ENCODE measurements at places on chromosomes 4 and X.

GRCh38 chr4:337932-338758 lies 531 bp downstream of the ZNF141 start:
- DNase-seq: no peak

DNA sequence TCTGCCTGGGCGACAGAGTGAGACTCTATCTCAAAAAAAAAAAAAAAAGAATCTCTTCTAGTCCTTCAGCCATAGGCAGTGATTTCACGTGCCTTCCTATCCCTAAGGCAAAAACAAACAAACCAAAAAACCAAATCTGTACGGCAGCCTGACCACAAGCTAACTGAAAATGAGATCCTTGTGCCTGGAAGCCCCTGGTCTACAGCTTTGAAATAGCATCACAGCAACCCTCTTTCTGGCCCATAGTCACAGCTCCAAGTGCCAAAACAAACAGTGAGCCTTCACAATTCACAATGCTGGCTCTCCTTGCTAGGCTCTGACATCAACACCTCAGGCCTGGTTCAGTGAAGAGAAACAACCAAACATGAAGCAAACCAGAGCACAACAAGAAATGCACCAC lies 46.1 kb downstream of the TMEM150C start:
- no peak for DNase-seq

DNA sequence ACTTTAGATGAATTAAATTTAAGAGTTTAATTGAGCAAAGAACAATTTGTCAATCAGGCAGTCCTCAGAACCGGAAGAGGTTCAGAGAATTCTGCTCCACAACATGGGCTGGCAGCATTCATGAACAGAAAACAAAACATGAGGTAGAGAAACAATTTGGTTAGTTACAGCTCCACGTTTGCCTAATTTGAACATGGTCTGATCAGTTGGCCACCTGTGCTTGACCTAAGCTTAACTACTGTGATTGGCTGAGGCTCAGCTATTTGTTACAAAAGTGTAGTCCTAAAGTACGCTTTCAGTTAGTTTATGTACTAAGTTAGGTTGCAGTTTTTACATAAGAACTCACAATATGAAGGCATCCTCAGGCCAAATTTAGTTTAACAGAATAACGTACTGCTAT lies 258.6 kb downstream of the ADAM29 start:
- no peak for DNase-seq

DNA sequence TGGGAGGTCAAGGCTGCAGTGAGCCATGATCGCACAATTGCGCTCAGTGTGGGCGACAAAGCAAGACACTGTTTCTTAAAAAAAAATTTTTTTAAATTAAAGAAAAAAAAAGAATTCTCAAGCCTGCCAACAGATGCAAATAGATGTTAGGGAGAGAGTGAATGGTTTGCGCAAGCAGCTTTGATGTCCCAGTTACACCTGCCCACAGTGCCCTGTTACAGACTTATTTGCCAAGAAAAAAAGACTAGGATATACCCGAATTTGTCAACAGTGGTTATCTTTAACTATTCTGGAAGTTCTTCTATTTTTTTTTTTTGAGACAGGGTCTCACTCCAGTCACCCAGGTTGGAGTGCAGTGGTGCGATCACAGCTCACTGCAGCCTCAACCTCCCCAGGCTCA lies 44.3 kb upstream of the UGDH start:
- no peak for DNase-seq

- no peak for DNase-seq
These were observed 5.0 kb upstream of the RP2 start for GRCh38 chrX:46831765-46832327.

DNA sequence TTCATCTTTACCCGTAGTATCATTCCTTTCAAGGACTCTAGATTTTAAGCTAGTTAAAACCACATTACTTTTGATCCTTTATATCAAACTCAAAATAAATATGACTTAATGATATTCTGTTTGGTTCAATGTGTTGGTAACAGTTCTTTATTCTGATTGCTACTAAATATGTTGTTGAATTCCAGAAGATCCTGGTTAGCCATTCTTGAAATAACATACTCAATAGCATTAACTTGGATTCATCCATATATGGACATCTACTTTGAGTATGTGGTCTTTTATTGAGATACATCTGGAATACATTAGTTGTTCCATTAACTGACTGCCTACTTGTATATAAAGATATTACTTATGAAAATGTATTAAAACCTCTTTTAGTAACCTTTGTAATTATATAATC lies 27.5 kb upstream of the PCDH18 start:
- DNase-seq: no peak

DNA sequence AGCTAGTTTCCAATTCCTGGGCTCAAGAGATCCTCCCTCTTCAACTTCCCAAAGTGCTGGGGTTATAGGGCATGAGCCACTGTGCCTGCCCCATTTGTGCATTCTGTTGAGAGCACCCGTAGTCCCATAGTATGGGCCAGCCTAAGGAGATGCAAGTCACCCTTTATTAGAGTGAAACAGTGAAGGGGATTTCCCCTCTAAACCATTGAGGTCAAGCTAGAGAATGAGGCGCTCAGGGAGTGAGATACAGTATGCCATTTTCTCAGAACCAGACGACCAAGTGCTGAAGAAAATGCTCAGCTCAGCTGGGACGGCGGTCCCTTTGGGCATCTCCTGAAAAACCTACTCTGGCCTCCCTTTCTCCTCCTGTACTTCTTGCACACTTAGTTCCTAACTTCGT lies 18.7 kb downstream of the RNF4 start:
- DNase-seq: no peak

DNA sequence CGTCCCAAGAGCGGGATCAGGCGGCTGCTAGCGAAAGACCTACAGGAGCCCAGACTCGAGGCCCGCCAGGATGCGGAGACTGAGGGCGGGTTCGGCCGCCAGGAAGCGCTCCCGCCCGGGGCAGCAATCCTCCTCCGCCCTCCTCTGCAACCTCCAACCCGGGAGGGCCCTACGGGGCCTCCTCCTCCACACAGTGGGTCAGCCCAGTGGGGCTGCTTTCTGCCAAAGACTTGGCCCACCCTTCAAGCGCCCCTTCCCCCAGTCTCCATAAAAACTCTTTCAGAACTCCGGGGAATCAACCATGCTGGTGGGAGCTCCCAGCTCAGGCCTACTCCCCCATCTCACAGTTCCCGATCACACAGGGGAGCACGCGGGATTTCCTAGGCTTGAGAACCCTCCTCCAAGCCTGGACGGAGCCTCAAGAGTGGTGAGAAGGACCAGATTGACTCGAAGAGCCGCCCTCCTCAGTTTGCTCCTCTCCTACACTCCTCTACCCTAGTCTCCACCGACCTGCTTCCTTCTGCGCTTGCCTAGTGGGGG lies 77.5 kb downstream of the RLIM start:
- DNase-seq: no peak

DNA sequence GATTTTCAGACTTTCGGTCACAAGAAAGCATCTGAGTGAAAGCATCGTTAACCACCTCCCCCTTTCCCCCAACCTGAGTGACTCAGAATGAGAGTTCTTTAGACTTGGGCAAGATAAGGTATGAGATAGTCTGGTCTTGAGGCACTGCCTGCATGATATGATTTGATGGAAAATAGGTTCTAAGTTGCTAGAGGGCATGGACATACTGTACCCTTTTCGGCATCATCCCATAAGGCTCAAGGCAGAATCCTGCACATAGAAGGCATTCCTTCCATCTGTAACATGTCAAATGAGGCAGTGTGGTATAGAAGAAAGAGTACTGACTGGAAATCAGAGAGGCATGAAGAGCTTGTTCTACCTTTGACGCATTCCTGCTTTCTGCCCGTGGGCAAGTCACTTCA lies 16.8 kb upstream of the AMOT start:
- no peak for DNase-seq

DNA sequence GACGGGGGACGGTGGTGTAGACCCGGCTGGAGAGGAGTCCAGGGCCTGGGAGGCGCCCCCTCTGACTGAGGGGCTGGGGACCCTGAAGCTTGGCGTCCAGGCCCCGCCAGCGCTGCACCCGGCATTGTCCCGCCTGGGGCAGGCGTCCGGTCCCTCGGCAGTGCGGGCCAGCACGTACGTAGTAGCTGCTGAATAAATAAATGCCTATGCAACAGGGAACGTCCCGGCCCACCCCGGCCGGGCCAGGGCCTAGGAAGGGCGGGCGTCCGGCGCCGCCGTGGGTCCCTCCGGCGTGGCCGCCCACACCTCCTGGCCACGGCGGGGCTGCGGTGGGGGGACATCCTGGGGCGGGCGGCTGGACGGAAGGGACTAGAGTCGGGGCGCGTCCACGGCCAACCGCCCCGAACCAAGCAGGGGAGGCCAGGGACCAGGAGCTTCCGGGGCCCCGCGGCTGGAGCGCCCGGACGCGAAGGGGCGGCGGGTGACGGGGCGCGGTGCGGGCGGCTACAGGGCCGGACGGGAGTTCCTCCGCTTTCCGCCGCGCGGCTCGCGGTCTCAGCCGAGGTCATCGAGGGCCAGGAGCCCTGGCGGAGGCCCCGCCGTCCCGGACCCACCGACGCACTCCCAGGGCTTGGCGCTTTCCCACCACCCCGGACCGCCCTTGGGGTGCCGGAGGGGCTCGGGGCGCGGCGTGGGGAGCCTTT lies 886 bp upstream of the WWC2 start:
- DNase-seq: peak; percentile 36

GRCh38 chrX:9196961-9197640 lies 163.2 kb upstream of the FAM9B start:
- no peak for DNase-seq

GRCh38 chrX:42746606-42747005 lies 31.4 kb downstream of the PPP1R2C start:
- DNase-seq: no peak

DNA sequence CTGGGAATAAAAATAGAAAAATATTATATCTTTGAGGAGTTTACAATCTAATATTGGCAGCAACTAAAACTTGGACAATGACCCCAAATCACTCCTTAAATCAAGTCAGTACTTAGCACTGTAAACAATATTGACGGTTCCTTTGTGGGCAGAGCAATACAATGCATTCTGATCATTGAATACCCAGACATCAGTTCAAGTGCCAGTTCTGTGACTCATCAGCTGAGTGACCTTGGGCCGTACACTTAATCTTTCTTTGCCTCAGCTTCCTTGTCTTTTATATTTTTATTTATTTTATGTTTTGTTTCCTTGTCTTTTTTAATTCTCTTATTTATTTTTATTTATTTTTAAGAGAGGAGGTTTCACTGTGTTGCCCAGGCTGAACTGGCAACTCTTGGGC lies 112.2 kb upstream of the ANXA3 start:
- DNase-seq: no peak

DNA sequence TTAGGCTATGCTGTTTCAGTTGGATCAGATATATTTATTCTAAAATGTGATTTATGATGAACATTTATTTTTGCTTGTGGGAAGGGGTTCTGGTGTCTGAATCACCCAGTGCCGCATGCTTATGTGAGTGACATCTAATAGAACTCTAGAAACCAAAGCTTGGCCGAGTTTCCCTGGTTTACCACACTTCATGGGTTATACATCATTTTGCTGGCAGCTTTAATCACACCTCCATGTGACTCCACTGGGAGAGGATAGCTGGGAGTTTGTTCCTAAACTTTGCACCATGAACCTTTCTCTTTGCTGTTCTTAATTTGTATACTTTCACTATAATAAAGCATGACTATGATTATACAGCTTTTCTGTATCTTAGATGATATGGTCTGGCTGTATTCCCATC lies 382.9 kb downstream of the INPP4B start:
- no peak for DNase-seq

DNA sequence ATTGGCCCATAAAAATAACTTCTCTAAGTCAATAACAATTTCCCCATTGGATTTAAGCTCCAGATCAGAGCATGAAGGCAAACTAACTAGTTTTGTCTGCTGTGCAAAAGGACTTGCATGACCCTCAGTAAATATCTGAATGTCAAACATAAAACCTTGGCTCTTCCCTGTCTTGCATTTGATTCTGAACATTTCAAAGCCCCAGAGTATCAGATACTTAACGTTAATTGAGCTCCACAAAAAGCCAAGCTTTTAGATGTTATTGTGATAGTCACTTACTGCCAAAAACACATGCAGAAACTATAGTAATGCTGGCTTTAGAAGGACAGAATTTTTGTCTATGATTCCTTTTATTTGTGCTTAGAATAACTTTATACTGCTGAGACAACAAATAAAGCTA lies 664.2 kb downstream of the ADGRL3 start:
- no peak for DNase-seq

DNA sequence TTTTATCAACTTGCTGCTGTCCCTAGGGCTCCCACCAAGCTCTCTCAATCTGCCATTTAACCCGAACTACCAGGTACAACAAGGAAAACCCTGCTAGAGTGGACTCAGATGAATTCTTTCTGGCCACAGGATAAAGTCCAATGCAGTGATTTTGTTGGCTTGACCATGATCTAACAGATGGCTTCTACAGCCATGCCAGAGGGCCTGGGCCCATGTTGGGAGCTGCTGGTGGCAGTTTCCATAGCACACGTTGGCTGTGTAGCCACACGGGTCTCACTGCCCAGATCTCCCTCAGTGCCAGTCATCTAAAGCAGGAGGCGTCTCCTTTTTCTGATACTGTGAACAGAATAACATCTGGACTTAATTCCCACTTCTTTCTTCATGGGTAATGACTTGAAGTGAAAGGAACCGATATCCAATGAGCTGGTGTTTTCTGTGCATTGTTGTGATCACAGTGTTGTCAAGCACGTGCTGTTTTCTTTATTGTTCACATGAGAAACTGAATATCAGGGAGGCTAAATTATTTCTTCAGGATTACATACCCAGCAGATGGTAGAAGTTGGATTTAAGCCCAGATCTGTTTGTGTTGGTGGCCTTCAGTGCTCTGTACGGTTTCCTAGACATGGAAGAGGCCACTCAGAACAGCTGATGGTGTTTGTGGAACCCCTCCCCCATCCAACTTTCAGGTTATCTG lies 85.2 kb upstream of the CLCN4 start:
- no peak for DNase-seq

GRCh38 chrX:109199726-109200125 lies 282.2 kb downstream of the GUCY2F start:
- no peak for DNase-seq

GRCh38 chrX:64850371-64851082 lies 125.7 kb downstream of the ZC4H2 start:
- no peak for DNase-seq

DNA sequence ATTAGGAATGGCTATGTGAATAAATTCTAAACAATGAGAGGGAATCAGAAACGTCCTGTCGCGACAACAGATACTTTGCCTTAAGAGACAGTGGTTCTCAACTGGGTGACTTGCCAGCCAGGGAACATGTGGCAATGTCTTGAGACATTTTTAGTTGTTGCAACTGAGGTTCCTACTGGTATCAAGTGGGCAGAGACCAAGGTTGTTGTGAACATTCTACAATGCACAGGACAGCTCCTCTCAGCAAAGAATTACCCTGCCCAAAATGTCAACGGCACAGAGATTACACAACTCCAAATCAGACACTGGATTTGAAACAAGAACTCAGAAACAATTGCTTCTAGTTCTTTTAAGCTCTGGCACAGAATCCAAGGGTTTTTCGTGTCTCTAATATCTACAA lies 128.6 kb downstream of the ARHGAP6 start:
- DNase-seq: no peak

GRCh38 chrX:150765237-150765636 lies 72.0 kb downstream of the MTMR1 start:
- DNase-seq: no peak

- DNase-seq: no peak
These were observed 238.5 kb downstream of the EVC2 start for GRCh38 chr4:5469861-5470260.

Data from activated T-cell treated with anti-CD3 and anti-CD28 coated beads, Interleukin-2, amount 50 U/mL, for 1 hour (primary cell).